ENCODE measurements at places on chromosomes 3 and 15.

DNA sequence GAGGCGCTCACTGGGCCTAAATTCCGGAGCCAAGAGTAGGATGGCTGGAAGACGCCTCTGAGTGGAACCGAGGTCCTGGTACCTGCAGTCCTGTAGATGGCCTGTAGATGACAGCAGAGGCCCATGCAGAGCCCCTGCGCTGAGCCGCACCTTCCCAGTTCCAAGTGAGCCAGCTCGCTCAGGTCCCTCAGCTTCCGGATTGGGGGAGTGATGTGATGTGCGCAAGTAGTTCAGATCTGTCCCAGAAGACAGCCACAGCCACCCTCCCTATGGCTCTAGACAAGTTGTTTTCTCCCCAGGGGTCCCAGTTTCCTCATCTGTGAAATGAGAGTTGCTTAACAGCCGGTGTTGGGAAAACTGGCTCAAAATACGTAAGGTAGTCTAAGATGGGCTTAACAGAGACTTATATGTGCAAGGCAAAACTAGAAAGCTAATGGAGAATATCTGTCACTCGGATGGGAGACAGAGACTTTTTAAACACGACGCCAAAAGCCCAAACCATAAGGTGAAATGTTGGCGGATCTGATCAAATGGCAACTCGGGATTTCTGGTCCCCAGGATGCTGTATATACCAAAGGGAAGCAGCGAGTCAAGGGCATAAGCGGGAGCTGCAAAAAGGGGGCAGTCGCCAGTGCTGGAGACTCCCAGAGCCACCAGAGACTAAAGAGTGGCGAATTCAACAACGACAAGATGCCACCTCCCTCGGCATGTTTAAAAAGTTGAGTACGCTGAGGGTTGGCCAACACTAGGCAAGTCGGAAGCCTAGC, 765 bp upstream of the MAPKAPK3 start:
- H3K4me3 ChIP-seq = peak overlapping the region; percentile 93
- H3K36me3 ChIP-seq = no peaks in the 10 kb centered on the region
- no peaks in the 10 kb centered on the region for H3K27me3 ChIP-seq
- peak overlapping the region; percentile 93 for H3K27ac ChIP-seq
- H3K4me1 ChIP-seq = peaks cover 58% of the 10 kb centered on the region

DNA sequence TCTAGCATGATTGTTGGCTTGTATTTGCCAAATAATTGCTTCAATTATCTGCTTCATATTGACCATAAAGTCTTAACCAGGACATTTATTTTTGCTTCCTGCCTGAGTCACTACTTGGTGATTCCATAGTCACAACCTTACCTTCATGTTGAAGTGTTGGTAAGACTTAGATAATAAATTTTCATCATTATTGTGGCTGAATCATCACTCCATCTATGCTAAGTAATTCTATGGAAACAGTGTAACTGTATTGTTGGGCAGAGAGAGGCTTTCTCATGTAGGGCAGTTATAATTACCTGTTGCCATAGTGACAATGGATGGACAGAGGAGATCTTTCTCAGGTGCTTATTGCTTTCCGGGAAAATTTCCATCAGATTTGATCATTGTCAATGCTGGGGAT, 330.7 kb upstream of the LRRC3B start:
- H3K27me3 ChIP-seq = no peaks in the 10 kb centered on the region
- no peaks in the 10 kb centered on the region for H3K36me3 ChIP-seq
- H3K4me3 ChIP-seq = no peak overlapping the region
- DNase-seq = no peak
- H3K27ac ChIP-seq = no peak overlapping the region
- no peaks in the 10 kb centered on the region for H3K4me1 ChIP-seq

DNA sequence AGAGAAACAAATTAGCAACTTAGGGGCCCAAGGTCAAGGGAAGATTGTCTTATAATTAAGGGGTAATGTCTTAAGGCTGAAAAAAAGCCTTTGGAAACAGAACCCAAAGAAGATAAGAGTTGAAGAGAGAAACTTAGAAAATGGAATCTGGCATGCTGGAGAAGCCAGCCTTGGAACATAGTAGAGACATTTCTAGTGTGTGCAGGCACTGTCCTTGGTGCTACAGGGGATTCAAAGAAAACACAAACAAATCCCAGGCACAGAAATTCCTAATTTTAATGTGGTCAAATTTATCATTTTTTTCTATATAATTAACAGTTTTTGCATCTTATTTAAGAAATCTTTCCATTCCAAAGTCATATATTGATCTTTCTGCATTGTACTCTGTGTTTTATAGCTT, 89.4 kb downstream of the NR1D2 start:
- no peaks in the 10 kb centered on the region for H3K4me1 ChIP-seq
- no peaks in the 10 kb centered on the region for H3K36me3 ChIP-seq
- no peaks in the 10 kb centered on the region for H3K27me3 ChIP-seq
- H3K27ac ChIP-seq = no peak overlapping the region
- DNase-seq = no peak

DNA sequence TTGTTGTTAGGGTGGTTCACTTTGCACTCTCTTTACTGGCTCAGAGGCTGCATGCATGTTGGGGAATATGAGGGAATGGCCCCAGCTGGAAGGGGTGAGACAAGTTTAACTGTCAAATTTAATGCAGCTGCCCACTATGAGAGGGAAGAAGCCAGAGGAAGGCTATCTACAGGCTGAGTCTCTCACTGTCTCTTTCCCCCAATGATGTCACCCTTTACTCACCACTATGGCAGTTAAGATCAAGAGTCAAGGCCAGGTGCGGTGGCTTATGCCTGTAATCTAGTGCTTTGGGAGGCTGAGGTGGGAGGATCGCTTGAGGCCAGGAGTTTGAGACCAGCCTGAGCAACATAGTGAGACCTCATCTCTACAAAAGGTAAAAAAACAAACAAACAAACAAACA, 12.2 kb upstream of the RBMS3 start:
- no peak overlapping the region for H3K4me3 ChIP-seq
- H3K27me3 ChIP-seq = no peaks in the 10 kb centered on the region
- H3K36me3 ChIP-seq = no peaks in the 10 kb centered on the region
- no peaks in the 10 kb centered on the region for H3K4me1 ChIP-seq
- no peak overlapping the region for H3K27ac ChIP-seq
- DNase-seq = no peak

- no peaks in the 10 kb centered on the region for H3K27me3 ChIP-seq
- no peak overlapping the region for H3K27ac ChIP-seq
- H3K36me3 ChIP-seq = no peaks in the 10 kb centered on the region
Observed at GRCh38 chr15:100690032-100690794, 87.8 kb downstream of the ASB7 start.

DNA sequence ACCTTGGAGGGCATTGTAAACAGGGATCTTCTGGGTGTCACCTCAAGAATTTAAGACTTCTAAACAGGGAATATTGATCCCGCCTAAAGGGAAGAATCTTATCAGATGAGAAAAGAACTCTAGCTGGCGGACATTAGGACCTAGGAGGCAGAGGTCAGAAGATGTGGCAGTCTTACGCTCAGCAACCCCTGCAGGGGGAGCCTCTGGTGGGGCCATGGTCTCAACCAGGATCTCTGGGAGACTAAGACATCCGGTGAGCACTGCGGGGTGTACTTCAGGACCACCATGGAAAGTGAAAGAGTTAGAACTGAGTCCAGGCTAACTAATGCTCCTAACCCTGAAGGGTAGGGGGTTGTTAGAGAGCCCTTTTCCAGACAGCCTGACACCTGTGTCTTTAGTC, 295.2 kb downstream of the VGLL3 start:
- no peaks in the 10 kb centered on the region for H3K27me3 ChIP-seq
- no peak overlapping the region for H3K27ac ChIP-seq
- no peaks in the 10 kb centered on the region for H3K36me3 ChIP-seq

GRCh38 chr3:130844462-130844861, 49.4 kb upstream of the ATP2C1 start:
- no peaks in the 10 kb centered on the region for H3K27me3 ChIP-seq
- no peak overlapping the region for H3K4me3 ChIP-seq
- H3K4me1 ChIP-seq = peaks cover 8% of the 10 kb centered on the region
- H3K36me3 ChIP-seq = no peaks in the 10 kb centered on the region
- no peak for DNase-seq

- no peak overlapping the region for H3K4me3 ChIP-seq
- H3K36me3 ChIP-seq = no peaks in the 10 kb centered on the region
- H3K27ac ChIP-seq = no peak overlapping the region
- no peak for DNase-seq
- H3K4me1 ChIP-seq = peaks cover 13% of the 10 kb centered on the region
- H3K27me3 ChIP-seq = no peaks in the 10 kb centered on the region
Observed at GRCh38 chr3:177835917-177836316, 638.6 kb upstream of the TBL1XR1 start.

DNA sequence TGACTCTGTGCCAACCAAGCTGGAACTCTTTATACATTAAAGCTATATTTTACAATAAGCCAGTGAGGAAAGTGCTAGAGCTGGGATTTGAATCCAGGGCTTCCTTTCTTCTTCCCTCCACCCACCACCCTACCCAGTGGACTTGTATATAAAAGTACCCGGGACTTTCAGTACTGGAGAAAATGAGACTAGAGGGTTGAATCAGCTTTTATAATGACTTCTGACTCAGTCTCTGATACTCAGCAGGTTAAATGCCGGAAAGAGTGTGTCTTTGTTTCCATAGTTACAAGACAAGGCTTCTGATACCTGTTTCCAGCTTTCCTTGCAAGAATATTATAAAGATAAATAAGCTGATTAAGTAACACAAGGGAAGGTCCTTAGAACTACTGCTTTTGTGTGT, 80.9 kb downstream of the FRMD4B start:
- peaks cover 41% of the 10 kb centered on the region for H3K36me3 ChIP-seq
- H3K4me1 ChIP-seq = peaks cover 15% of the 10 kb centered on the region
- DNase-seq = no peak
- no peak overlapping the region for H3K27ac ChIP-seq
- no peaks in the 10 kb centered on the region for H3K27me3 ChIP-seq

DNA sequence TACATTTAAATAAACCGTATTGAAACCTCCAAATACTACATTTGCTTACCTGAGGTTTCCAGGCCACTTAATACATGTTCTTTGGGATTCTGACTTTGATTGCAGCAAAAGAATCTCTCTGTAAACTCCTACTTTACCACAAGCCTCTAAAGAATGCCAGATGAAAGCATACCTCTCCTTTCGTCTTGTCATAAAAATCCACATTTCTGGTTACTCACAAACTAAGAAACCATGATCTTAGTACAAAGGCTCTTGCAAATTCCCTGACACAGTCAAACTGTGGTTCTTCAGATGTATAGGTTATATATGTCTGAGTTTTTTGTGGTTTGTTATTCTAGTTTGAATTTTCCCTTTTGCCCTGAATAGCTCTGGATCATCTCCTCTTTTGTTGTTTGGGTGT, 188.4 kb downstream of the RAP2B start:
- H3K4me1 ChIP-seq = no peaks in the 10 kb centered on the region
- H3K27ac ChIP-seq = no peak overlapping the region
- no peak overlapping the region for H3K4me3 ChIP-seq
- H3K36me3 ChIP-seq = no peaks in the 10 kb centered on the region

GRCh38 chr3:101484805-101485620, 28.0 kb downstream of the SENP7 start:
- no peak for DNase-seq
- H3K36me3 ChIP-seq = no peaks in the 10 kb centered on the region
- no peak overlapping the region for H3K27ac ChIP-seq

DNA sequence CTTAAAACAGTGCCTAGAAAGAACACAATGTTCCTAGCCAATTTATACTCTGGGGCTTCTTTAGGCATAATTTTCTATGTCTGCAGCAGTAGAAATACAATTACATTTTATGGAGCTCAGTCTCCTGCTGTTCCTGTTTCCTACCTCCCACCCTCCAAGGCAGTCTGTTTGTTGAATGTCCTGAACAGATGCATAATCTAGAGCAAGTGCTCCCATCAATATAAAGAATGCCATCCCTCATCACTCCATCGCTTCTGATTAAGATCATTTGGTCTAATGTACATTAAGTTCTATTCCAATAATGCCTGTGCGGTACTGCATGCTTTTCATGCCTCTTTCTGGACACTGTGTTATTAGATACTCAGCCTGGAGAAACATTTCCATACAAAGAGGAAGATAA, 869.8 kb upstream of the CFAP20DC start:
- H3K36me3 ChIP-seq = no peaks in the 10 kb centered on the region
- no peak overlapping the region for H3K27ac ChIP-seq
- no peak for DNase-seq
- no peaks in the 10 kb centered on the region for H3K4me1 ChIP-seq

- H3K27ac ChIP-seq = no peak overlapping the region
- DNase-seq = no peak
- H3K27me3 ChIP-seq = peaks cover 8% of the 10 kb centered on the region
- no peak overlapping the region for H3K4me3 ChIP-seq
Observed at GRCh38 chr15:58014470-58014869, 51.0 kb downstream of the ALDH1A2 start.

DNA sequence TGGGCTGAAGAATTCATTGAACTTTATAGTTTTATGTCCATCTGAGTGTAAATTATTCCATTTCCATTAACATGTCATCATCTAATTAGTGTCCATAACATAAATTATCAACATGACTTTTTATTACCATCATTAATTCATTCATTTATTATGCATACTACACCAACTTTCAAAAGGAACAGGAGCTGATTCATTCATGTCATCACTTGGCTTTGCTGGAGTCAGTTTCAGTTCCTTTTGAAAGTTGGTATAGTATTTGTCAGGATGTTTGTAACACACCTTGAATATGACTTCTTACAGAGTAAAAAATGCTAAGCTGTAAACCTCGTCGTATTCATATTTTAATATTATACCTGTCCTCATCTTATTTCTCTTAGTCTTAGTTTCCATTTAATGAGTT, 298.0 kb upstream of the RBMS3 start:
- H3K4me3 ChIP-seq = no peak overlapping the region
- no peaks in the 10 kb centered on the region for H3K36me3 ChIP-seq
- no peaks in the 10 kb centered on the region for H3K27me3 ChIP-seq
- no peak for DNase-seq
- no peaks in the 10 kb centered on the region for H3K4me1 ChIP-seq

DNA sequence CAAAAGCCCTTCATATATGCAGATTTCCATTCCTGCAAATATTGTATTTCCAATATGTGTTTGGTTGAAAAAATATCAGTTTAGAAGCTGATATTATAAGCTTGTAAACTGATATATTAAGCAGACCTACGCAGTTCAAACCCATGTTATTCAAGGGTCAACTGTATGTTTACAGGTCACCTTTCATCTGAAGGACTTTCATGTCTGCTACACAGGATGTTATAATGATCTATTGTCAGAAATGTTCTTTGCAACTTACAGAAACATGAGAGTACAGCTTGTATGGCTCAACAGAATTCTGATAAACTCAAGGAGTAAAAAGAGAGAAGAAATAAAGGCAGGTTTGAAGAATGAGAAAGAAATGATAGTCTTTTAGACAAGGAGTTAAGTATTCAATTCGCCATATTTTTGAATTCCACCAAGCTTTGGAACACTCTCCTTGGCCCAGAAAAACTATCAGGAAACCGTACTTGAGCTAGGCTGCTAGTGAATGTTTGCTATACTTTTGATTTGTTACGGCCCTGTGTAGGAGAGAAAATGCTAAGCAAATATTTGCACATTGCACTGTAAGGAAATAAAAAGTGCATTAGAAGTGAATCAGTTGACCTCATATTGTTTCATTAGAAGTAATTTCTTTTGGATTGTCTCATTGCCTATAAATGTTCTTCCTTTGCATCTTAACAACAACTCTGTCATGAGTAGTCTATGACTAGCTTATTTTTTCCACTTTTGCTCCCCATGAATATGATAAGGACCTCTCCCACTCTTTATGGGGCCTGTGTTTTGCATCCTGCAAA, 81.2 kb downstream of the NEK11 start:
- H3K4me1 ChIP-seq = no peaks in the 10 kb centered on the region
- H3K27me3 ChIP-seq = no peaks in the 10 kb centered on the region
- no peak for DNase-seq
- H3K36me3 ChIP-seq = no peaks in the 10 kb centered on the region
- H3K27ac ChIP-seq = no peak overlapping the region

- H3K36me3 ChIP-seq = peaks cover 24% of the 10 kb centered on the region
- H3K27me3 ChIP-seq = no peaks in the 10 kb centered on the region
- H3K4me3 ChIP-seq = no peak overlapping the region
- H3K4me1 ChIP-seq = no peaks in the 10 kb centered on the region
Observed at GRCh38 chr3:113783463-113783862, 36.6 kb downstream of the ATP6V1A start.

All from upper lobe of right lung (tissue), 1 donor.